ENCODE measurements at places on chromosomes 12 and 14. TPM values are rescaled to one million over a fixed set of nuclear protein-coding genes. Genes with fewer than 3 reads are reported as not detected.
A peak's percentile ranks its signal among the peaks of the same experiment; 100 is the strongest.

DNA sequence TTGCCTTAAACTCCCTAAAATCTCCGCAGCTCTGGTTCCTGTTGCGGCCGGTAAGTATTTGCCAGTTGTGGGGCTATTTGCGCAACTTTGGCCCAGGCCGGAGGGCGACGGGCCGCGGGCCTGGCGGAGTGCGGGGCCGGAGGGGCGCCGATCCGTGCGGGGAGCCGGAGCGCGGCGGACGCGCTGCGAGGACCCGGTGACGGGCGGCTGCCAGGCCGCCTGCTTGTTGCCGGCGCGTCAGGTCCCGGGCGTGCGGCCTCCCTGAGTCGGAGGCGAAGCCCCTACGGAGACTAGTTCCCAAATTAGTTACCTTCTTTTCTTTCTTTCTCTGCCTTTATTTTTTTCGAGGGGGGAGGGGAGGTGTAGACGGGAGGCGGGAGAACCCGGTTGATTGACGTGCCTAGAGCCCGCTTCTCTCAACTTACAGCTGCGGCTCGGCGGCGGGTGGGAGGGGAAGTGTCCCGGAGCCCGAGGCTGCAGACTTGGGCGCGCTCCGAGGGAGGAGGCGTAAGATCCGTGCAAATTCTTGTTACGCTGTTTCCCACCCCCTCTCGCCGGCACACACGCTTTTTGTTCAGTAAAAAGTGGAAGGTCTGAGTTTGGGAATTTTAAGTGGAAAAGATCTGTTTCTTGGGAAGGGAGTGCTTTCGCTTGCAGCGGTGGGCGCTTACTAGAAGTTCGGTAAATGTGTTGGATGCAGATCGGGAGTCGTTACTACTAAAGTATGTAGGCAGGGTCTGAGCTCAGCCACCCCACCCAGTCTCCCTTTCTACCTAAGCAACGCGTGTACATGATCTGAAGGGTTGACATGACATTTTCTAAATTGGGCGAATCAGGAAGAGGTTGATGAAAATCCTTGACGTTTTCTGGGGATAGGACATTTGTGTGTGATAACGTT lies 576 bp downstream of the ZBTB1 start:
- H3K27me3 ChIP-seq: no peaks in the 10 kb centered on the region
- peak overlapping the region; percentile 100 for H3K27ac ChIP-seq
- H3K36me3 ChIP-seq: no peaks in the 10 kb centered on the region
- peak overlapping the region; percentile 80 for H3K4me3 ChIP-seq
- DNase-seq: peak; percentile 89

GRCh38 chr12:5590316-5590715 lies 158.4 kb downstream of the NTF3 start:
- no peak overlapping the region for H3K27ac ChIP-seq
- H3K36me3 ChIP-seq: no peaks in the 10 kb centered on the region
- no peak overlapping the region for H3K4me3 ChIP-seq

DNA sequence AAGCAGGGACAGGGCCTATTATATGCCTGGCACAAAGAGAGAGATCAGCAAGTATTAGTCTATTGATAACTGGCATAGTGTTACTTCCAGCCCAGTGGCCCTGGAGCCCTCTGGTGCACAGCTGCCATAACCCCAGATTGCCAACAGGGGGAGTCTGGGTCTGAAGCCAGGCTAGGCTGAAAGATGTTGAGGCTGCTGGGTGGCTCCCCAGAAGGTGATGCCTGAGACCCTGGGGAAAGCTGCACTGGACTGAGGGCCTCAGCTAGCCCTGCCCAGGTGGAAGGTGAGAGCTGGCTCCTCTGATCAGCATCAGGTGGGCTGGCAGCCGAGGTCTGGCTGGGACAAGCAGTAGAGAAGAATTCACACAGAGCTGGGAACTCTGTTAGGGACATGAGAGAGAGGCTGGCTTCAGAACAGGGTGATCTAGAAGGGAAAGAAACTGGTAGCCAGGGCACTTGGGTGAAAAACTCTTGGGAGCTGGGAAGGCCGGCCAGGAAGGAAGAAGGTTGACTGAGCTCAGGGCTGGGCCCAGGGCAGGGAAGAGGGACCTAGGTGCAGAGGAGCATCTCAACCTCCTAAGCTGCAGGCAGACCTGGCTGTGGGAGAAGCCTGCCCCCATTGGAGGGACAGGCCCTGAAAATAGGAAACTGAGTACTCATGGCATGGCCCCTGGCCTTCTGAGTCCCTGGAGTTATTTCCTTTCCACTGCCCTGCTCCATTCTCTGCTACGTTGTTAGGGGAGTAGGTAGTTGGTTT lies 3.9 kb downstream of the GZMH start:
- no peak overlapping the region for H3K4me3 ChIP-seq
- no peaks in the 10 kb centered on the region for H3K36me3 ChIP-seq
- H3K4me1 ChIP-seq: no peaks in the 10 kb centered on the region

DNA sequence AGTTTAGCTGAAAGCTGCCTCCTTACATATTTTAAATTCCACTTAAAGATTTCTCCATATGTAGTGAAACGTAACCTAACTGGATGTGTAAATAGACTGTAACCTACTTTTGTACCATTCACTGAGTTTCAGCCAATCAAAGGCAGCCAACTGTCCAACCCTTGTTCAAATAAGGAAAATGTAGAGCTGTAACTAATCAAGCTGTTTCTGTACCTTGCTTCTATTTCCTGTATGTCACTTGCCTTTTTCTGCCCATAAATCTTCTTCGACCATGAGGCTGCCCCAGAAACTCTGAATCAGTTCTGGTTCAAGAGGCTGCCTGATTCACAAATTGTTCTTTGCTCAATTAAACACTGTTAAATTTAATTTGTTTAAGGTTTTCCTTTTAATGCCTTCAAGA lies 6.3 kb downstream of the SLC7A8 start:
- H3K4me1 ChIP-seq: no peaks in the 10 kb centered on the region
- no peak for DNase-seq
- no peak overlapping the region for H3K4me3 ChIP-seq
- no peaks in the 10 kb centered on the region for H3K27me3 ChIP-seq
- H3K27ac ChIP-seq: no peak overlapping the region

GRCh38 chr14:34796902-34797301 lies 78.3 kb downstream of the BAZ1A start:
- H3K36me3 ChIP-seq: peaks cover 41% of the 10 kb centered on the region
- no peak for DNase-seq
- no peak overlapping the region for H3K4me3 ChIP-seq
- H3K27me3 ChIP-seq: no peaks in the 10 kb centered on the region

GRCh38 chr12:98419795-98420404 lies 95.5 kb upstream of the TMPO start:
- no peak overlapping the region for H3K4me3 ChIP-seq
- H3K36me3 ChIP-seq: no peaks in the 10 kb centered on the region
- peak overlapping the region; percentile 77 for H3K27ac ChIP-seq
- DNase-seq: no peak
- H3K27me3 ChIP-seq: no peaks in the 10 kb centered on the region

DNA sequence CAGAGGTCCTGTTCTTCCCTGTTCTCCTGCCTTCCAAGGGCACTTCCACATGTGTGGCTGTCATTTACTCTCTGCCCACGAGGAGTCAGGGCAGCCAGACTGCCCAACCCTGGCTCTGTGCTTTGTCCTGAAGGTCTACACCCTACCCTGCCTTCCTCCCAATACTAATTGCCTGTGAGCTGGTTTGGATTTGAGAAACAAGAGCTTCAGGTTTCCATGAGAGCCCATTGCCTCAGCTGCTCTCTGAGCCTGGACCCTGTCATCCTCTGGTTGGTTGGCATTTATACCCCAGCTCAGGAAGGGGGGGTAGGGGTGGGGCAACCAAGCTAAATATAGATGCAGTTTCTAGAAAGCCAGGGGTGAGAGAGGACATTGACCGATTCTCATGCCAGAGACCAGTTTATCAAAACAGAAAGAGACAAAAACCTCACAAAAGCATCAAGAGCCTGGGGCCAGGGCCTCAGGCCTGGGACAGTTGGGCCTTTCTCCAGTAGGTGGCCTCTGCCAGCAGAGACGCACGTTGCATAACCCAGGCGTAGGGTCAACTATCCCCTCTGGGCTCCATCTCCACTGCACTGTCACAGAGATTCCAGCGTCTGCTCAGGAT lies 34.5 kb downstream of the VDR start:
- no peaks in the 10 kb centered on the region for H3K27me3 ChIP-seq
- peak; percentile 76 for DNase-seq
- no peak overlapping the region for H3K4me3 ChIP-seq
- H3K4me1 ChIP-seq: no peaks in the 10 kb centered on the region
- no peaks in the 10 kb centered on the region for H3K36me3 ChIP-seq

GRCh38 chr14:76810953-76811400 lies 1.7 kb downstream of the ANGEL1 start:
- peak overlapping the region; percentile 91 for H3K27ac ChIP-seq
- H3K4me3 ChIP-seq: peak overlapping the region; percentile 81
- H3K4me1 ChIP-seq: no peaks in the 10 kb centered on the region
- no peak for DNase-seq
- H3K36me3 ChIP-seq: peaks cover 24% of the 10 kb centered on the region

GRCh38 chr12:69927164-69927563 lies 102.1 kb downstream of the MYRFL start:
- no peak for DNase-seq
- H3K4me3 ChIP-seq: no peak overlapping the region
- H3K36me3 ChIP-seq: no peaks in the 10 kb centered on the region
- no peak overlapping the region for H3K27ac ChIP-seq
- no peaks in the 10 kb centered on the region for H3K4me1 ChIP-seq
- no peaks in the 10 kb centered on the region for H3K27me3 ChIP-seq

DNA sequence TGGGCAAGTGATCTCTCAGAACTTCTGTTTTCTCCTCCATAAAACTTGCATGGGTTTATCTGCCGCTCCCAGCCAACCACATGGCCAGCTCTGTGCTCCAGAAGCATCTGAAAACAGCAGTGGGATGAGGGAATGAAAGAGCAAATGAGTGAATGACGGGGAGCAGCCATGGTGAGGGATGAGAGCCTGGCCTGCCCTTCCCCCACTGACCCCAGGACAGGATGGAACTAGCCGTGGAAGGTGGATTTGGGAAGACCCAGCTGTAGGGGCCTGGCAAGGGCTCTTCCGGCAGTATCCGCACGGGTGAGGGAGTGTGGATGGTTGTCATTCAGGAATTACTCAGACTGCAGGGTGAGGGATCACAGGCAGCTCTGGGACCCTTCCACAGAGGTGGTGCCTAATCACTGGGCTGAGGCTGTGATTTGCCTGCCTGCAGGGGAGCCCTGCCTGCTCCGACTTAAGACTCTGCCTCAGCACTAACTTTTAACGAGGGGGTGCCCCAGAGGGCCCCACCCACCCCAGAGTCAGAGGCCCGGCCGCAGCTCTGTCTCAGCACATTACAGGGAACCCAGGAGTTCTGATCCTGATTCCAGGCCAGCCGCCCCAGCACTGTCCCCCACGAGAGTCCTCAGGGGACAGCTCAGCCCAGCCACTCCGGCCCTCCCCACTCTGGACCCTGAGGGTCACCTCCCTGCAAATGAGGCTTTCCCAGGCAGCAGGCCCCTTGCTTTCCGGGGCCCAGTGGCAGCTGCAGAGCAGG lies 136.8 kb upstream of the C14orf180 start:
- H3K4me3 ChIP-seq: no peak overlapping the region
- peak; percentile 47 for DNase-seq
- H3K36me3 ChIP-seq: no peaks in the 10 kb centered on the region
- H3K27ac ChIP-seq: no peak overlapping the region

DNA sequence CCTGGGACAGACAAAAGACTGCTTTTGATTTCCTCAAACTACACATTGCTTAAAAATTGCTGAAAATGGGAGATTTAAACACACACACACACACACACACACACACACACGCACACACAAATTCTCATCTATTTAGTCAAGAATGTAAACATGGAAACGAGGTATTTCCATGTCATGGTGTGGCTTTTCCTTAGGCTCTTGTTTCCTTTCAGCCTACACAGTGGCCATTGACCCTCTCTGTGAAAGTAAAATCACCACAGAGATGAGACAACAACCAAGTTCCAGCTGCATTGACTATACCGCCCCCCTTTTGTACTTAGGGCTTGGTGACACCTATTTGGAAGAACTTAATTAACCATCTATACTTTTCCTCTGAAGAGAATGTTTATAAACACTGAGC lies 41.9 kb downstream of the TTC8 start:
- no peak overlapping the region for H3K27ac ChIP-seq
- H3K4me1 ChIP-seq: no peaks in the 10 kb centered on the region
- H3K4me3 ChIP-seq: no peak overlapping the region
- H3K36me3 ChIP-seq: peaks cover 6% of the 10 kb centered on the region
- no peaks in the 10 kb centered on the region for H3K27me3 ChIP-seq

DNA sequence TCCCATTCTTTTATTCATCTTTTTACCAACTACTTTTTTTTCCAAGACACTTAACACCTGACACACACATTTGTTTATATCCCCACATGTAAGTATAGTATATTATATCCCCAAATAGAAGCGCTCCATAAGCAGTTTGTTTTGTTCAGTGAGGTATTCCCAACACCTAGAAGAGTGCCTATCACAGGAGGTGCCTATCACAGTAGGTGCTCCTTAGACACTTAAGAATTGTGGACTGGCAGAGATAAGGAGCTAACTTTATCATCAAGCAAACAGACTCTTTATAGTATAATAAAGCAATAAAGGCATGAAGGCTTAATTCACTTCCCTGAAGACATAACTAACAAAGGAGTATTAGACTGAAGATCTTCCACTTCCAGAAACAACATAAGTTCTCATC lies 29.1 kb downstream of the OSBPL8 start:
- no peaks in the 10 kb centered on the region for H3K36me3 ChIP-seq
- H3K4me3 ChIP-seq: no peak overlapping the region
- DNase-seq: no peak
- no peak overlapping the region for H3K27ac ChIP-seq
- H3K27me3 ChIP-seq: no peaks in the 10 kb centered on the region

DNA sequence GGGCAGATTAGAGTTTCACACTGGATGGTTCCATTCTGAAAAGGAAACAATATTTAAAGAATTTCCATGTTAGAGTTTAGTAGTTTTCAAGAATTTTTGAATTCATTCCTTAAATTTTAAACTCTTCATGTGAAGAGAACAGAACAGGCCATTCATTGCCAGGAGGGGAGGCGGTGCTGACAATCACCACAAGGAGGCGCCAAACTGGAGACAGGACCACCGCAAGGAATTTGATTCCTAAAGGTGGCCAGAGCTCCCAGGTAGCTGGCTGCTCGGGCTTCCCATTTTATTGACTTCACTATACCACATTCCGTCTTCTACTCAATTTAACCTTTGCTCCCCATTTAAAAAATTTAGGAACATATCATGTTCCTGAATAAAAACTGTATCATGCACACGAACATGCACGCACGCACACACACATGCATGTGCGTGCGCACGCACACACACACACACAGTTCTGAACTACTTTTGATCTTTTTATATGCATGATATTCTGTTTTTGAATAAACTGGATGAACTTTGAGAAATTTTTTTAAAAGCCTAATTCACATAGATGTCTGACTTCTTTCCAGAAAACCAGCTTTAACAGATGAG lies 101.2 kb downstream of the NELL2 start:
- no peak overlapping the region for H3K27ac ChIP-seq
- no peak for DNase-seq
- H3K4me1 ChIP-seq: no peaks in the 10 kb centered on the region
- H3K36me3 ChIP-seq: no peaks in the 10 kb centered on the region
- H3K4me3 ChIP-seq: no peak overlapping the region
- H3K27me3 ChIP-seq: no peaks in the 10 kb centered on the region

- H3K36me3 ChIP-seq: no peaks in the 10 kb centered on the region
- no peaks in the 10 kb centered on the region for H3K27me3 ChIP-seq
- DNase-seq: no peak
- H3K27ac ChIP-seq: peak overlapping the region; percentile 15
These were observed 20.2 kb downstream of the RERG start for GRCh38 chr12:15201056-15201455.

KDM2B gene
- total RNA-seq: 10.8 TPM

FRMD6 gene
- total RNA-seq: 7.9 TPM

CCDC196 gene
- not detected for total RNA-seq

ACRBP gene
- total RNA-seq: 0.43 TPM

IFI27L2 gene
- 85.1 TPM for total RNA-seq

PELI2 gene
- 4.4 TPM for total RNA-seq

NGB gene
- total RNA-seq: not detected
